Stimulated activated CD4-positive, alpha-beta T cell treated with anti-CD3 and anti-CD28 coated beads, Interleukin-4, amount 100 ng/mL, for 48 hours (primary cell): ENCODE measurements at places on chromosomes 3 and 15.
A peak's percentile ranks its signal among the peaks of the same experiment; 100 is the strongest.

- DNase-seq: no peak
Observed at GRCh38 chr3:163605915-163606314, 1472.4 kb downstream of the SI start.

- DNase-seq: no peak
Observed at GRCh38 chr15:70358011-70358819, 260.5 kb upstream of the TLE3 start.

- no peak for DNase-seq
Observed at GRCh38 chr15:82081914-82082762, 36.3 kb upstream of the MEX3B start.

GRCh38 chr15:66186049-66186825, 67.3 kb downstream of the MEGF11 start:
- DNase-seq: no peak

GRCh38 chr3:139897759-139898158, 37.2 kb upstream of the CLSTN2 start:
- DNase-seq: no peak

- no peak for DNase-seq
Observed at GRCh38 chr3:113057117-113057516, 66.3 kb downstream of the GTPBP8 start.

DNA sequence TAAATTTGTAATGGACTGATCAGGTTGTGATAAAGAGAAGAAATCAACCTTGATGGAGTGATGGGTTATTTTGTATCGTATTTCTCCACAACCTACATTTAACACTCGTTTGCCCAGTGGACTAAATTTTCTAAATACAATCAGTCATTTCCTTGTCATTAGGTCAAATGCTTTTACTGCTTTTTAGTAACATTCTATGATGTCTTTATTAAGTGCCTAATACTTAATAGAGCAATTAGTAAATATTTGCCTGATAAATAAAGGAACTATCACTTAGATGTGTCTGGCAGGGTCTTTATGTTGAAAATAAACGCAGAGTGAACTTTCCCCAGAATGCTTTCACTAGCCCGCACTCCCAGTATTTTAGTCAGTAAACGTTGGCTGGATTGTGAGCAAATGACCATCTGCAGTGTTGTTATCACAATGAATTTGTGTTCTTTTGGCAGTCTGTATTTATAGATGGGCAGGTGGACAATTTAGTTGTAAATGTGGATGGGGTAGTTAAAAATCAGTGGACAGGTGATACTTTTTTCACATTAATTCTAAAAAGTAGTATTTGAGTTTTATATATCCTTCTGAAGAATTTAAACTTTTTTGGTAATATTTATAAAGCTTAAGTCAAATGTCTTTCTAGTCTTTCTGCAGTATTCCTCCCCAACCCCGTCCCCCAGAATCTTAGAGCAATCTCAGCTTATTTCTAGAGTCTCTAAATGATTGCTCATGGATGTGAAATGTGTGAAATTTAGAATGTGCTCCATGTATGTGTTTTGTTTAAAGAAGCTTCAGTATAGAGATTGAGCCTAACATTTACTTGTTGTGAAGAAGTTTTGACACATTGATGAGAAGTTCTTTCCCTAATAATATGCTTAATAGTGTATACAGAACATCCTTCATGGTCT, 4.9 kb downstream of the USP3 start:
- no peak for DNase-seq

DNA sequence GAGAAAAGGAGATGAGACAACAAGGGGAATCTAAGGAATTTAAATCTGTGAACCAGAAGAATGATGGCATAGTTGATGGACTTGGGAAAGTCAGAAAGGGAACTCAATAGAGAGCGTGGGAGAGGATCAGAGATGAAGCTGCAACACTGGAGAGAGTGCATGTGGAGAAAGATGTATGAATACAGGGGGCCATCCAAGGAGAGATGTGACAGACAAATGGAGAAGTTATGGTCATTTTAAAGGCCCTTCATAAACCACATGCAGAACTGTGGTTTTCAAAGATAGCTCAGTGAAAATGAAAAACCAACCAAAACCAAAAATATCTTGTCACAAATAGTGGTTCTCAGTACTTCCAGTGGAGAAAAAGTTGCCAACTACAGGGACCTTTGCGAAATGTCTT, 265.2 kb downstream of the SUCLG2 start:
- no peak for DNase-seq

GRCh38 chr3:72698154-72698917, 149.9 kb downstream of the SHQ1 start:
- DNase-seq: no peak

GRCh38 chr3:100402256-100402655, 917 bp downstream of the LNP1 start:
- DNase-seq: no peak

GRCh38 chr15:42845581-42845980, 75.0 kb downstream of the TTBK2 start:
- DNase-seq: no peak

DNA sequence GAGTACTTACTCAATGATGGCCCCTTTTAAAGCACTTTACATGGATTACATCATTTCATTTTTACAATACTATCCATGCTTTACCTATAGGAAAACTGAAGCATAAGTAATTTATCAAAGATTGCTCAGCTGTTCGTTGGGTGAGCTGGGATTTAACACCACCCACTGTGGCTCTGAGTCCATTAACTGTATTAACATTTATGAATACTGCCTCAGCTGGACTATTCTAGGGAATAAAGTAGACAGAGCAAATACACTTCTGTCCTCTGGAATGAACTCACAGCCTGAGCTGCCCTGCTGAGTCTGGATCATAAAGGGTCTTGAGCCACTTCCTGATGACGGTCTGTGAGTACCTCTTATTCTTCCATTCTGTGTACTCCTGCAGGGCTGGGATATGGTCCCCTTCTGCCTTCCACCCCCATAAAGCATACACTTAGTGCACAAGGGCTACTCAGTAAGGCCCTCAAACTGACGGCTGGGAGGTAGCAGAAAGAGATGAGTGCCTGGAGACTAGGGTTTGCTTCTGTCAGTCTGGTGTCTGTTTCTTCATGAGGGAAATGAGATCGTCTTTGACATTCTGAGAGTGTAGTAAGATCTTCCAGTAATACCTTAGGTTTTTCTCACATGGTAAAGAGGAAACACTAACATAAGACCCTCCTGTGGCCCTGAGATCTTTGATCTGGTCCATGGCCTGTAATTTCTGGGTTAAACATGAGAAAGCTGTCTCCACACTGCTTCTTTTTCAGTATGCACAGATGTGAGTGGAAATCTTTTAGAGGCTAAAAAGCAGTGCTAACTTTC, 12.6 kb upstream of the ST6GAL1 start:
- DNase-seq: no peak

DNA sequence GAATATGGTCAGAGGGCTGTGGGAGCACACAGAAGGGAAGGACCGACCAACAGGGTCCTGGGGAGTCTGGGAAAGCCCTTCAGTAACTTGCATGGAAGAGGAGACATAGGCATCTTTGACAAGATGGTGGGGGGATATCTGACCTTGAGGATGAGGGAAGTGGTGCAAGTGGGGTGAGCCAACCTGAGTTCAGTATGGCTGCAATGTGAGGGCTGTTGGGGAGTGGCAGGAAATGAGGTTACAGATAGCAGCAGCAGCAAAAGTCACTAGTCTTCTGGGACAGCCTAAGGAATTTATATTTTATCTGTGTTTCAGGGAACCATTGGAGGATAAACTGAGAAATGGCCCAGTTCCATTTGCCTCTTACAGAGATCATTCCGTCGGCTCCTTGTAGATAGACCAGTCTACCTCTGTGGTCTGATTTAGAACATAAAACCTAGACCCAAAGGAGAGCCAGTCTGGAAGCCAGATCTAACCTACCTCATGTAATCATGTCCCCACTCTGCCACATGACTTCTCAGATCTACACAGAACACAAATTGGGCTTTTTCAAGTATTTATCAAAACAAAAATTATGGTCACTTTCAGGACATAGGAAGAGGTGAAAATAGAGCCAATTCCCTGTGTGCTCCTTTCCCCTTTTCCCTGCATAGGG, 75.6 kb downstream of the ST6GAL1 start:
- DNase-seq: no peak

DNA sequence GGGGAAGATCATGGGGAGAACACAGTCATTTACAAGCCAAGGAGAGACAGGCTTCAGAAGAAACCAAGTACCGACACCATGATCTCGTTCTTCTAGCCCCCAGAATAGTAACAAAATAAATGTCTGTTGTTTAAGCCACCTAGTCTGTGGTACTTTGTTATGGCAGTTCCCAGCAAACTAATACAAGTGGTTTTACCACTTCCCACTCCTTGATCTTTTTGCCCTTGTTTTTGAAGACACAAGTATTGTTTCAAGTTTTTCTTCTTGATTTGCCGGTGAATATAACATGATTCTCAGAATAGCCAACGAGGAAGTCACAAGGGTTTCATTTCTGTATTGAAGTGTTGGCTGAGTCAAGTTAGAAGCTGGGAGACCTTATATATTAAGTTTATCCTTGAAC, 220.3 kb downstream of the SOX2 start:
- DNase-seq: no peak

GRCh38 chr15:91795235-91795634, 58.3 kb upstream of the SLCO3A1 start:
- no peak for DNase-seq

DNA sequence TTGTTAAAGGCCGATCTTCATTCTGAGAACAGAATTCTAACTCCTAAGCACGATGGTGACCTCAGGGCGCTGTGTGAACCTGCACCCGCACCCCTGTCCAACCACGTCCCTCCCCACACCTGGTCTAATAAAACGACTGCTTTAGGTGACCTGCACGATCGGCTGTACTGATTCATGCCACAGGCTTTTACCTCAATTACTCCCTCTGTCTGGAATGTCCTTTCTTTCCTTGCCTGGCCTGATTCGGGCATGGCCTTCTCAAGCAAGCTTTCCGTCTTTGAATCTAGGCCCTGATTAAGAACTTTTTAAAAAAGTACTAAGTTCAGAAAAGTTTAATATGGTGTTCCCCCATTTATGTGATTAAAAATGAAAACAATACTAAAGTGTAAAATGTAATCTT, 842 bp upstream of the U2SURP start:
- DNase-seq: no peak

DNA sequence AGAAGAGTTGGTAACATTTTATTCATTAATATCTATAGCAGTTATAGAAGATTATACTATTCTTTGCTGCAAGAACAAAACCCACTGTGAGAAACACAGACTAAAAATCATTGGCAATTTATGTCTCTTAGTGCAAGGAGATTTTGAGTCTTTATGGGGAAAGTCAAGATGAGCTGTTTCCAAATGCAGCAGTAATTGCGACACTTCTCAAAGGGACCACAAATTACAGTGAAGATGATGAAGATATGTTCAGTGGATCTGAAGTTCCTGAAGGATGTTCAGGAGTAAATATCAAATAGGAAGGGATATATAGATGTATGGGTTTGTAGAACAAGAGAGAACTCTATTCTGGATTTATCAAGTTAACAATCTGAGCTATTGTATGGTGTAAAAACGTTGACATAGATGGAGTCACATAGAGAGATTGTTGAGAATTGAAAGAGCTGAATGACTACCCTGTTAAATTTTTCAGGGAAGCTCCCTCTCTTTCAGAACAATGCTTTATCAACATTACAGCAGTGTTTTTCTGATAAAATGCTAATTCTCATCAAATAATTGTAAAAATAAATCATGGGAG, 71.8 kb downstream of the DTWD1 start:
- no peak for DNase-seq

- no peak for DNase-seq
Observed at GRCh38 chr3:117563063-117563462, 853.5 kb downstream of the TUSC7 start.

GRCh38 chr3:187015903-187016638, 85.7 kb downstream of the ST6GAL1 start:
- no peak for DNase-seq

DNA sequence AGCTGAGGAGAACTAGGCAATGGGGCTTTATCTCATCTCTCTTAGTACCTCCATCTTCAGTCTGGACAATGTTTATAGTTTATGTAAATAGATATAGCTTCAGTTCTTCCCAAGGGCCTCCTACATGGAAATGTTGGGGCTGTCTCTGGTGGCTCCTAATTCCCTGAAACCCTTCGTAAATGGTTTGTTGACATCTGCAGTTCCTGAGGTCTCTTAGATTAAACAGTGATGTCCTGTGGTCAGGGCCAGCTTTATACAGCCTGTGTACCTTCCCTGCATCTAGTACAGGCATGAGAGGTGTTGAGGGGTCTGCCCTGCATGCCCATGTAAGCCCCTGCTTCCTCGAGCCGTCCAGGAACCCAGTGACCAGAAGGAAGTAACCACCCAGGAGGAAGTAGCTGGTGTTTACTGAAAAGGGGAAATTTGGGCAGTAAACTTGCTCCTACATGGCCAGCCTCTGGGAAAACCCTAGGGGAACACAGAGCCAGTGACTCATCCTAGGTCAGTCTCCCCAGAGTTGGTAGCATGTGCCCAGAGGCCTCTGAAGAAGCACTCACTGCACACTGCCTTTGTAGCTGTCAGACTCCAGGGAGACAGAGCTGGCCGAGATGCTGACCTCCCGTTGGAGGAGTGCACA, 4.7 kb upstream of the TBC1D2B start:
- no peak for DNase-seq

DNA sequence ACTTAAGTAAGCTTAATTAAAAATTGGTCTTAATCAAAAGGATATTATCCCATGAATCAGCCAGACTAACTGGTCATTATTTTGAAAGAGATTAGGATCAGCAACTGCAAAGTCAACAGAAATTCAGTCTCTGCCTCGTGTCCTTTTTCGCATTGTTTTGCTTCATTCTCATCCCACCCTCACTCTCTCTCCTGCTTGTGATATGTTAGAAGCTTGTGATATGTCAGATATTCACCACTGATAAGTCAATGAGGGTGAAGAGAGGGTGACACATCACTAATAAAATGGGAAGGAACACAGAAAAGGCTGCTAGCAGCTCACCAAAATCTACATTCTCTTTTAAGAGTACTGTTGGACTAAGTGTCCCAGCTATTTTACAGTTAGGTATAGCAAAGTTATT, 146.1 kb downstream of the SUCNR1 start:
- DNase-seq: no peak

- DNase-seq: peak; percentile 52
Observed at GRCh38 chr3:183158551-183159006, 4.0 kb downstream of the LAMP3 start.

DNA sequence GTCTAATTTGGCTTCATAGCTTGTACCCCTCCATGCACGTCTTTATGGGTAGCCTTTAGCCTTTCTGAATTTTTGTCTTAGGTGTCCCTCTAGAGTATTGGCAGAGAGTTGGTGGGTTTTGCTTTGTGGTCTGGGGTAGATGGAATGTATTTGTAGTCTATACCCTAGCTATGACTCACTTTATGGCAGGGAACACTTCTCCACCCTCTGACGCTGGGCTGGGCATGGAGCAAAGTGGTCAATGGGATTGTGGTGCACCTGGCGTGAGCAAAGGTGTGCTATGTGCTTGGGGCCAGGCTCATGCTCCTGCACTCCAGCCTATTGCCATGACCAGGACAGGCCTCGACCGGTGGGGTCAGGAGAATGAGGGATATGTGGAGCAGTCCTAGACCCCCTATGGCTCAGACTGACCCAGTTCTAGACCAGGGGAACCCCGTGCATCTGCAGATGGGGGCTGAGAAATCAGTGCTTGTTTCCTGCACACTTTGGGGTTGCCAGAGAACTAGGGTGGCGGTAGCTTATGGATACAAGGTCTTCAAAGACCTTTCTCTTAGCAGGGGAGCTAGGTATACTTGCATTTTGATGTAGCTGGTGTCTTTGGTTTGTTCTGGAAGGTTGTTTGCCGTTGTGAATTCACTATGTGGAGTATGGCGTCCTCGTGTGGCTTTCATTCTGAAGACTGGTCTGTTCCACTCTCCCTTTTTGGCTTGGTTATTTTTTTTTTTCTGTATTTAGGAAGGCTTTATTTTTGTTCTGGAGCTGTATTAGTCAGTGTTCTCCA, 49.4 kb upstream of the RPL32 start:
- no peak for DNase-seq

GRCh38 chr3:47315069-47315647, 32.4 kb downstream of the KLHL18 start:
- no peak for DNase-seq
